ENCODE measurements at places on chromosomes 4 and X.
A peak's percentile ranks its signal among the peaks of the same experiment; 100 is the strongest.

DNA sequence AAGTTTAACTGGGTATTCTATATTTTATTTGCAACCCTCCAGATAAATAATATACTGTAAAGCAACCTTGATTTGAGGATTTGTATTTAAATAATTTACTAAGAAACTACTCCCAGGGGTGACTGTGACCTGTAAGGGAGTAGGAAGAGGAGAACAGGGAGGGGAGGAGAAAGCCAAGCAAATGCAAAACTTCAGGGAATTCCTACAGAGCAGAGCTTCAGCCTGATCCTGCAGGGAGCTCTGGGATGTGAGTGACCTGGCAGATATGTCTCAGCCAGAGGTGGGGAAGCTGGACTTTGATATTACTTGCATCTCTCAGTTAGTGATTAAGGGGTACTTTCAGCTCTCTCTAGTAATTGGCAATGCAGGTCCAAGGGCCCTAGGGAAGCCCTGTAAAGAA lies 302.0 kb downstream of the FRMPD4 start:
- no peak for DNase-seq

GRCh38 chr4:153346031-153346430 lies 1.5 kb downstream of the MND1 start:
- DNase-seq: no peak

DNA sequence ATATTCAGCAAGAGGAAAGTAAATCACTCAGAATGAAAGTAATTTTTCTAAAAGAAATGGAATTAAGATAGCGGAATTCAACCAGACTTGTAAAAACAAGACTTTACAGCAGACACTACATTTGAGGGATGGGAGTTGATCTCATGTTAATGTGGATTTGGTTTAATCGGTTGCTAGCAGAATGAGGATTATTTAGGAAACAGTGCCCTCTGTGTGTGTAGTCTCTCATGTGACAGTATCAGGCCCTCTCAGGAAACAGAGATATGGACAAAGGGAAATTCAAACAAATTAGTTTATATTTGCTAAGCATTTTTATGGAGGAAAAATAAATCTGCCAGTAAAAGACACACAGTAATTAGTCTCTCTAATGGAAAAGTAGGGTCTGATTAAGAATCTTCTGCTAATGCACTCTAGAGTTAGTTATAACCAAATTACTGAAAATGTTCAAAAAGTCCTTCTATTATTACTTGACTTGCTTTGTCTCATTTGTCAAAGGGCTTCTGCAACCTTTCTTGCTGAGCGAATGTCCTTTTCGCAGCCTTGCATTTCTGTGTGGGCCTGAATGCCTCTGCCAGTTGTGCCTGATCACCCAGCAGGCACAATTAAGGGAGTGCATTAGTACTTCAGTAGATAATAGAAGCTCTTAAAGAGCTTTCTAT lies 1282.3 kb upstream of the TENM3 start:
- DNase-seq: no peak

DNA sequence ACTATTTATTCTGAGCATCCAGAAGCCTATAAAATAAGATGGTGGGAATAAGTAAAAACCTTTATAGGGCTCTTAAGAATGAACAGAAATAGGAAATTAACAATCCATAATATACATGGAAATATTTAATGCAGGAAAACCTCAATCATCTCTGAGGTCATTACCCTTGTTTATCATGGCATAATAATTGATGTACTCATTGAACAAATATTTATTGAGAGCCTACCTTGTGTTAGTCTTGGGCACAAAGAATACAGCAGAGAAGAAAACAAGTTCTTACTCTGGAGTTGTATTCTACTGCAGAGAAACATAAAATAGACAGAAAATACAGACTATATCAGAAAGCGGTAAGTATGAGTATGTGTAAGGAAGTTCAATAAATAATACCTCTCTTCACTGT lies 167.2 kb downstream of the COX18 start:
- DNase-seq: no peak

GRCh38 chr4:140237616-140238350 lies 83.8 kb upstream of the MAML3 start:
- DNase-seq: no peak

GRCh38 chr4:87071401-87071800 lies 136.6 kb downstream of the AFF1 start:
- no peak for DNase-seq

DNA sequence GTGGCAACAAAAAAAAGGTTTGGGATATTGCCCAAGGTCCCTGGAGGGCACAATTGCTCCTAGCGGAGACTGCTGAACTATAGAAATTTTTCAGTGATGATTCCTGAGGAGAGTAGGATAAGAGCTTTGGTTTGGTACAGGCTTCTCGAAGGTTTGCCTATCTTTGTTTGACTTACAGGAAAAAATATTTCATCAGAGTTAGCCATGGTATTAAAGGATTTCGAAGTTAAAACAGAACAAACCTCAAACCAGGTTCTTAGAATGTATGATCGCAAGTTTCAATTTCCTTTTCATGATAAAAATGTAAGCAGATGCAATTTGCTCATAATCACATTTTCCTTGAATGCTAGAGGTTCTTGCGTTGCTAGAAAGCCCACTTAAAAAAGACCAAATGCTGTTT lies 1.7 kb downstream of the EGFL6 start:
- no peak for DNase-seq

DNA sequence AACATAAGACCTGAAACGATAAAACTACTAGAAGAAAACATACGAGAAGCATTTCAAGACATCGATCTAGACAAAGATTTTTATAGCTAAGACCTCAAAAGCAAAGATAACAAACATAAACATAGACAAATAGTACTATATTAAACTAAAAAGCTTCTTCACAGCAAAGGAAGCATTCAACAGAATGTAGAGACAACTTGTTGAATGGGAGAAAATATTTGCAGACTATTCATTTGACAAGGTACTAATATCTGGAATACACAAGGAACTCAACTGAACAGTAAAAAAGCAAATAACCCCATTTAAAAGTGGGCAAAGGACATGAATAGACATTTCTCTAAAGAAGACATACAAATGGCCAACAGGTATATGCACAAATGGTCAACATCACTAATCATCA lies 49.8 kb downstream of the MANBA start:
- DNase-seq: no peak

DNA sequence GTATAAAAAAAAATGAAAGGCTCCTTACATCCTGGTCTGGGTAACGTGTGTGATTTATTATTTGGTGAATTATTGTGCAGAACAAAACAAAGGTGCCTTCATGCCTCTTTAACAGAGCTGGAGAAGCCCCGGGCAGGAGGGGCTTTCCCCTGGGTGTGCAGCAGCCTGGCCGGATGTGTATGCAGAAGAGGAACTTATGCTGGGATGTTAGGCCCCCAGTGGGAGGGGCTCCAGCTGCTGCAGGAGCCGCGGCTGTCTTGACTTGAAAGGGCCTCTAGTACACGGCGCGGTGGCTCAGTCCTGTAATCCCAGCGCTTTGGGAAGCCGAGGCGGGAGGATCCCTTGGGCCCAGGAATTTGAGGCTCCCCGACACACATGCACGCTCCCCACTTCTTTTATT lies 16.0 kb downstream of the CCNQ start:
- peak; percentile 61 for DNase-seq

GRCh38 chr4:139267301-139267700 lies 12.7 kb downstream of the MGARP start:
- no peak for DNase-seq

GRCh38 chr4:123325241-123325681 lies 71.3 kb upstream of the SPRY1 start:
- DNase-seq: no peak

GRCh38 chrX:132046533-132046932 lies 23.4 kb downstream of the STK26 start:
- DNase-seq: no peak

GRCh38 chrX:96705905-96706304 lies 21.3 kb downstream of the DIAPH2 start:
- peak; percentile 29 for DNase-seq

GRCh38 chrX:20294284-20294683 lies 27.6 kb upstream of the RPS6KA3 start:
- no peak for DNase-seq

GRCh38 chrX:37686996-37687395 lies 1.4 kb downstream of the XK start:
- DNase-seq: no peak

DNA sequence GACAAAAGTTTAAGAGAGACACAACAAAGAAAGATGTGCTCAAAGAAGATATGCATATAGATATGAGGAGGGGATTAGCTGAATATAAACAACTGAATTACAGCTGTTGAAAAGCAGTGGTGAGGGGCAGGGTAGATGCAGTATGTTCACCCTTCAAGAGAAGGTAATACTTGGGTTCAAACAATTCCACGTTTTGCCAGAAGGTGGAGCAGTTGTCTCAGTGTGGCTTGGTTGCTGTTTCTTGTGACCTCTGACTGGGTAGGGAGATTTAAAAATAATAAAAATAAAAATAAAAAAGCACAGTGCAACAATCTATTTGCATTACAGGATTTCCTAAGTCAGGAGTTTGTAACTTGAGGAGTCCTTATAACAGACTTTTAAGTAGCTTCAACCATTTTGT lies 23.3 kb downstream of the PHOX2B start:
- DNase-seq: no peak

DNA sequence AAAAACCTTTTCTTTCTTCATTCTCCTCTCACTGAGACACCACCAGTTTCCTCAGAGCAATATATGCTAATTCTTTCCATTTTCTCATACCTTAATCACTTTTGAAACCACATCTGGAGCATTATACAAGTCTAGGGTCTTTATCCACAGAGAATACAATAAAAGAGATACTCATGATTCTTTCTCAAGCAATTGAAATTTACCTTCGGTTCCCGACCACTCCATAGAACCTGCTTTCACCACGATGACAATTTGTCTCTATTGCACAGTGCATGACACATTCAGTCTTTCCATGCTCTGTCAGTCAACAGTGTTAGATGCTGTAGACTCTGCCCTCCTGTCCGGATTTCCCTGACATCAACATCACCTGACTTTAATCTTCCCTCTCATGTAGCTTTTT lies 409.3 kb upstream of the NWD2 start:
- DNase-seq: no peak

GRCh38 chrX:291411-291901 lies 10.3 kb downstream of the PLCXD1 start:
- DNase-seq: no peak
